Mucosa of descending colon (tissue), 3 donors: ENCODE measurements at places on chromosomes 3 and 15.

DNA sequence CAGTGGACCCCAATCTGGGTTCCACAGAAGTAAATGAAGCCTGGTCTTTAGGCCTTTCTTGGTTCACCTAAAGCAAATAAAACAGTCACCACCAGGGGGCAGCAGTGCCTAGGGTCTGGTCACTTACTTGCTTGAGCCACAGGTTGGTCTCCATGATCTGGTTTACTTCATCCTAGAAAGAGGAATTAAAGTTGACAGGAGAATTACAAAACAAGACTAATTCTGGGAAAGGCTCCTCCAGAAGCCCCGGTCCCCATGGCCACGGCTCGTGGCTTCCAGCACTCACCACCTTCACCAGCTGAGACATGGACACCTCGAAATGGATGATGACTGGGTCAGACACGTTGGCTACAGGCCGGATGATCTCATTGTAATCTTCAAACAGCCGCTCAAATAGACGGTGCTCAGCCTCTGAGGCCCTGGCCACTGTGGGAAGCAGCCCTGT lies 2.3 kb downstream of the CHRNA3 start:
- DNase-seq, result no peak

- DNase-seq, result no peak
Observed at GRCh38 chr3:55524565-55525244, 37.6 kb upstream of the WNT5A start.

DNA sequence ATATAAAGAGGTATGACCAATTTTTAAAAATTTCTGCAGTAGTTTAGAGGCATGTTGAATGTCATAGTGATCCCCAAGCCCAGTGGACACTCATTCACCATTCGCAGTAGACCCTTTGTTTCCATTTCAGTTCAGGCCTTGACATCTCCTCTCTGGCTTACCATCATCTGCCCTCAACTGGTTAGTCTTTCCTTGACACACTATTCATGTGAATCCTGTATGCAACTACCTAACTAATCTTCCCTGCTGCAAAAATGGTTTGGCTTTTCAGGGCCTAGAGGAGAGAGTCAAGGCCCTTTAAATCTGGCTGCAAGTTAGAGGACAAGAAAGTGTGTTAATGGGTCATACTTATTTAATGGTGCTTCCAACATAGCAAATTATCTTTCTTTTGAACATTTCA lies 10.9 kb downstream of the APH1B start:
- no peak for DNase-seq

- DNase-seq, result no peak
Observed at GRCh38 chr15:47301481-47301880, 415.8 kb upstream of the SEMA6D start.

DNA sequence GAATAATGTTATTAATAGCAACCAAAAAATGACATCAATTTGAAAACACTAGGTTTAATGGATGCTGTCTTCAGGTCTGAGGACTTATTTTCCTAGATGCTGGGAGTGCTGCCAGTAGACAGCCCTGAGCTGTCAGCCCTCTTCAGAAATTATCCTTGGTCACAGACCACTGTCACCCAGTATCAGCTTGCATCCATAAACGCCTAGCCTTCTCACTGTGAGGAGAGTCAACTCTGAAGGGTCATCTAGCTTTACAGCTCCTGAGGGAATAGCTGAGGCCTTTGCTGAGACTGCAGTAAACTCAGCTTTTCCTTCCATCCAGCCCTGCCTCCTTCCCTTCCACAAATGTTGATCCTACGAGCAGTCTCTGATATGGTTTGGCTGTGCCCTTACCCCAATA lies 19.4 kb upstream of the MNS1 start:
- no peak for DNase-seq

GRCh38 chr15:80743189-80743833 lies 35.9 kb upstream of the CEMIP start:
- no peak for DNase-seq

- DNase-seq, result no peak
Observed at GRCh38 chr3:123914829-123915228, 30.7 kb upstream of the MYLK start.
